ENCODE measurements at places on chromosomes 5 and 9.

DNA sequence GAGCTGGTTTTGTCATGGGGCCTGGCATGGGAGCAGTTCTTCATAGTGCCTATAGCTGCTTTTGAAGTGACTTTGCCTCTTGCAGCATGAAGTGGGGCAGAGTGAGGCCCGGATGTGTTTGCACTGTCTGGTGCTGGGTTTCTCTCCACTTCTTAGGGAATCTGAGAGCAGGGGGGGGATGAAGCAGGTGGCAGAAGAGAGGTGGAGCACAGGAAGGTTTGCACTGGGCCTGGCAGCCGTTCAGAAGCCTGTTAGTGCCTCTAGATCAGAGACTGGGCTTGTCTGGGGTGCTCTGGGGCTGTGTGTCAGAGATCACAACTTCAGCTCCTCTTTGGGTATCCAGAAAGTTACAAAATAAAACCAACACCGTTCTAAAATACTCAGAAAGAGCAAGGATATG is 18.4 kb downstream of the USP20 start:
- no peak for DNase-seq

GRCh38 chr9:79731171-79731890 is 159.6 kb downstream of the TLE4 start:
- no peak for DNase-seq

GRCh38 chr9:87428659-87429058 is 69.0 kb upstream of the DAPK1 start:
- DNase-seq, result no peak

GRCh38 chr5:143938230-143938629 is 126.3 kb downstream of the HMHB1 start:
- no peak for DNase-seq

Data from activated CD8-positive, alpha-beta memory T cell treated with anti-CD3 and anti-CD28 coated beads for 48 hours (primary cell).